ENCODE measurements at places on chromosomes 3 and 15.

DNA sequence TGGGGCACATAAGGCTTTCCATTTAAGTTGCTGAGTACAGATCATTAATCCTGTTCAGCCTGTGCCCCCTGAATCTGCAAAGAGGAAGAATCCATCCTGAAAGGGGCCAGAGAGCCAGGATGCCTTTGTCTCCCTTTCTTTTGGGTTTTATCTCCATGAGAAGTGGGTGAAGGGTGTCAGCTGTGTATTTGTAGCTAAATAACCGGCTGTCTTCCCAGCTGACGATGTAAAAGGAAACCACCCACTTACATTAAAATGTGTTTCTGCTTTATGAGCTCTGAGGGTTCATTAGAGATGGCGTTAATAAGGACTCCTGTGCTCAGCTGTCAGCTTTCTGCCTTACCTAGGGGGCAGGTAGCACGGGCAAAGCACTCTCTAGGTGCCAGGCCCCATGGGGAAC, 83.4 kb downstream of the SLCO3A1 start:
- no peak for DNase-seq

GRCh38 chr3:58998476-58999117, 51.2 kb downstream of the CFAP20DC start:
- no peak for DNase-seq

DNA sequence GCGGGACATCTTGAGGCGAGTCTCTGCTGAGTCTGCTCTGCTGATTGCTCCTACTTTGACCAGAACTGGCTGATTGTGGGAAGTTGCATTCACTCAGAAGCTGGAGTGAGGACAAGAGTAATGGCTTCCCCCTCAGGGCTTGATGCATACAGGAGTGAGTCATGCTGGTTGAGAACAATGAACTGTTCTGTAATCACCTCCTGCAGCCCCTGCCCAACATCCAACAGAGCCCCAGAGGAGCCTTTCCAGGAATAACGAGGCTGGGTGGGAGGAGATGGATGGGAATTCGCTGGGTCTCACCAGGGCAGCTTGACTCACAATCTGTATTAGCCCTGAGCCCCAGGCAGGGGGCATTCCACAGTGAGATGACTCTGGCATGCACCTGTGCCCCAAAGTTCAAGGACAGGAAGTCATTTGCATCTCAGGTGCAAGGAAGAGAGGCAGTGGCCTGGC, 85.0 kb downstream of the RAB11A start:
- DNase-seq, result no peak

DNA sequence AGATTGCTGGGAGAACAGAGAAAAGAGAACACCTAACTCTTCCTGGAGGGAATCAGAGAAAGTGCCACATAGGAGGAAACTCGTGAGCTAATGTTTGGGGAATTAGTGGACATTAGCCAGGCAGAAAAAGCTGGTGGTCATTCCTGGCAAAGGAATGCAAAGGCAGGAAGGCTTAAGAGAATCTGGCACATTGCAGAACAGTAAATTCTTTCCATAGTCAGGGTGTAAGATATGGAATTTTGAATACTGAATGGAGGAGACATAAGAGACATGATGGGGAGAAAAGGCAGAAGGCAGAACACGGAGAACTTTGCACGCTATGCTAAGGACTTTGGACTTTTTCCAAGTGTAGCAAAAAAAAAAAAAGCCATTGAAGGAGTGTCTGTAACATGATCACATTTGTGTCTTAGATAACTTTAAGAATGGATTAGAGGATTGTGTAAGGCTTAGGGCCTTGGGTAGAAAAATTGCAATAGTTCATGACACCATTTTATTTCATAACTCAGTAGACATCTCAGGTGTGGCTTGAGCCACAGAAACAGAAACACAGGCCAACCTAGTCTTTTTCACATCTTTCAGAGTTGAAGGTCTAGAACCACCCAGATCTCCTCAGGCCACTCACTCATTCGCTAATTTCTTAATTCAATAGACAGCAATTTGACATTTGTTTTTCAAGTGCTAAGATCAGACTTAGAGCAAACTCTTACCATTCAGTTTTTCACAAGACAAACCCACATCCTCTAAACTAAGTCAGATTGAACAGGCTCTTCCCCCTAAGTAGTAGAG, 31.2 kb upstream of the CCDC80 start:
- DNase-seq, result no peak

DNA sequence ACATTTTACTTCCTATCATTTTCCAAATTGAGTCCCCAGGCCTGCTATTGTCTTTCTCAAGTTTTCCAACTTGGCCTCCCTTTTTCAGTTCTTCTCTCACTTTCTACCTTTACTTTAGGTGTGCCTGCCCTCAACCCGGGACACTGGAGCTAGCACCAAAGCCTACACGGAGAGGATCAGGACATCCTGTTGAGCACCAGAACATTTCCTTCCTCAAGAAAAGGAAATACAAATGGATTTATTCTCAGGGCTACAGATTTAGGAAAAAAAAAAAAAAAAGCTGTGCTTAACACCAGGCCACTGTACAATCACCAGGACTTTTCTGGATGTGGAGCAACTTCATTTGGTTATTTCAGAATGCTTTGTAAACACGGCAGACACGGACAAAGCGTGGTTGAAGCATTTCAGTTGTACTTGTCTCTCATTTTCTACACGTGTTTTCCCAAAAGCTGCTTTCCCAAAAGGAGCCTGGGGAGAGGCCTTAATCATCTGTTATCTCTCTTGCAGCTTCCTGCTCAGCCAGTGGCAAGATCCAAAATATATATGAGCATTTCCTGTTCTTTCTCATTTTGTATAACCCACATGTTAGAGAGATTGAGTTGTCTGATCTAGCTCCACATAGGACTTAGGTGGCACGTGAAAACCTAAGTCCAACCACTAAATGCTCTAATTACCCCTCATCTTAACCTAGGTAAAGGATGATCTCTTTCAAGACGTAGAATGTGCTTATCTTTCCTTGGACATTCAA, 15.5 kb upstream of the ATP1B3 start:
- DNase-seq, result no peak

DNA sequence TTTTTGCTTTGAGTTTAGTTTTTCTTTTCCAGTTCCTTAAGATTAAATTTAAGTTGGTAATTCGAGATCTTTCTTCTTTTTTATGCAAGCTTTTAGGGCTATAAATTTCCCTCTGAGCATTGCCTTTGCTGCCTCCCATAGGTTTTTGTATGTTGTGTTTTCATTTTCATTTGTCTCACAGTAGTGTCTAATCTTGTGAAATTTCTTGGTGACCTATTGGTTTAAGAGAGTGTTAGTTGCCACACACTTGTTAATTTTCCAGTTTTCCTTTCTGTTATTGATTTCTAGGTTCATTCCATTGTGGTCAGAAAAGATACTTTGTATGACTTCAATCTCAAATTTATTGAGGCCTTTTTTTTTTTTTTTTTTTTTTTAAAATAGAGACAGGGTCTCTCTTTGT, 18.3 kb upstream of the IL20RB start:
- no peak for DNase-seq

DNA sequence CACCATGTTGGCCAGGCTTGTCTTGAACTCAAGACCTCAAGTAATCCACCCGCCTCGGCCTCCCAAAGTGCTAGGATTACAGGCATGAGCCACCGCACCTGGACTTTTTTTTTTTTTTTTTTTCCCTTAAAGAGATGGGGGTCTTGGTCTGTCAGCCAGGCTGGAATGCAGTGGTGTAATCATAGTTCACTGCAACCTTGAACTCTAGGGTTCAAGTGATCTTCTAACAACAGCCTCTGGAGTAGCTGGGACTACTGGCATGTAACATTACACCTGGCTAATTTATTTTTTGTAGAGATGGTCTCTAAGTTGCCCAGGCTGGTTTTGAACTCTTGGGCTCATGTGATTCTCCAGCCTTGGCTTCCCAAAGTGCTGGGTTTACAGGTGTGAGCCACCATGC, 81.6 kb downstream of the ANKRD28 start:
- DNase-seq, result no peak

DNA sequence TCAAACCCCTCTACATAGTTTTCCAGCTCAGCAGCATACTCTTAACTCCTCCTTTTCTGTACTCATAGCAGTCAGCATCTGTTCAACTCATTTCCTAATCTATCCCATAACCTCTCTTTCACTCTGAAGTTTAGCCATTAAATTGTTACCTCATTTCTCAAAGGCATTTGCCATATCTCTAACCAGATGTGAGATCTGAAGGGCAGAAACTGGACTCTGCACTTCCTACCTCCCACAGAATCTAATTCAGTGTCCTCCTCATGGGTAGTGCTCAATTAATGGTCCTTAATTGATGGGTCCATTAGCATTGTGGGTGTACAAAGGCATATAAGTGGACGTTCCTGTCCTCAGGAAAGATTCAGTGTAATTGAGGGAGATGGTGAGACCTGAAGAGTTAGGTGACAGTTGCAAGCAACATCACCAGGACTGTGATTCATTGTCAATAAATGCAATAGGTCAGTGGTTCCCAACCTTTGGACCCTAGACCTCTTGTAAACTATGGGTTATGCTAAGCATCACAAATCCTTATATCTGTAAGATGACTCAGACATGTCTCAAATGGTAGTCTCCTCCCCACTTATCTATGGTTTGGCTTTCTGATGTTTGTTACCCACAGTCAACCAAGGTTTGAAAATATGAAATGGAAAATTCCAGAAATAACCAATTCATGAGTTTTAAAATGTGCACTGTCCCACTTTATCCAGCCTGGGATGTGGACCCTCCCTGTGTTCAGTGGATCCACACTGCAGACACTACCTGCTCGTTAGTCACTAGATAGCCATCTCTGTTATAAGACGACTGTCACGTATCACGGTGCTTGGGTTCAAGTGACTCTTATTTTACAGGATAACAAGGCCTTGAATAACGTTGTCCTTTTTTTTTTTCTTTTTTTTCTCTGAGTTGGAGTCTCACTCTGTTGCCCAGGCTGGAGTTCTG, 25.0 kb upstream of the UACA start:
- DNase-seq, result no peak

DNA sequence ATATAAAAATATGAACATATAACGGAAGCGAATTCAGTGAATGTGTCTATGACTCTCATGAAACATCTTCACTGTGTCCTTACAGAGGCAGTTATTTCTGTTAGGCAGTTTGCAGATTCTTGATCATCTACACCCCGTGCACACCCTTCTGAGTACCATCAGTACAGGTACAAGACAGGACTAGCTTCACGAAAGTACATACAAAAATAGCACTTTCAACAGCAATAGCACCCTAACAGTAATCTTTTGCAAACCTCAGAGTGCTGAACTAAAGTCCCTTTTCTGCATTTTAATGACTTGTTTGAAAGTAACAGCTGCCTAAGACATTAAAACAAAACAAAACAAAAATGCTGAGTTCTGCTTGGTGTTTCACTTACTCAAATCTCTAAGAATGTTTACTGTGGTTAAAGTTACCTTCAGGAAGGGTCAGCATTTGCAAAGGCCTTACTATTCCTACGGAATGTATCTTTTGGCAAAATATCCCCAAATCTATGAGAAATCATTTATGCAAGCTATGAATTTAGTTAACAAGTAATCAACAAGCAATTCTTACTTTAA, 104.1 kb downstream of the CNTN3 start:
- DNase-seq, result no peak

GRCh38 chr3:102715030-102715697, 280.3 kb downstream of the ZPLD1 start:
- DNase-seq, result no peak

DNA sequence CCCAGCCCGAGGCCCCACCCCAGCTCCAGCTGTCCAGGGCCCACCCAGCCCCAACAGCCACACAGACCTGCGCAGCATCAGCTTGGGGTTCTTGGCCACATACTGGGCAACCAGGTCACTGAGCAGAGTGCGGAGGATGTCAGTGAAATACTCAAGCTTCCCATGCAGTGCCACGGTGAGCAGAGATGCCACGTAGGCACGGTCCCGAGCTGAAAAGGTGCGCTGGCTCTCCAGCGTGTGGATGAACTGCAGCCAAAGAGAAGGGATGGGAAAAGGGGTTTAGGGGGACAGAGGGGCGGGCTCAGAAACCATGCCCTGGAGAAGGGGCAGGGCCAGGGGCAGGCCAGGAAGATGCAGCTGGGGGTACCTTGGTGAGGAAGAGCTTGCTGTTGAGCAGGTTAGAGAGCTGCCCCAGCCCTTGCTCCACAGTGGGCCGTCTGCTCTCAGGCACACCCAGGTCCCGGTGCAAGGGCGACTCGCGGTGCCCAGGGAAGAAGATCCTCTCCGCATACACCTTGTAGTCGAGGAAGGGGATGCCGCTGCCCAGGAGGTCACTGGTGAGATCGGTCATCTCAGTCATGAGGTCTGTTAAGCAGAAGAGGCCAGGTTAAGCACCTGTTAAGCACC, 17.4 kb downstream of the PLXNB1 start:
- DNase-seq, result peak; percentile 39

- DNase-seq, result no peak
Observed at GRCh38 chr3:458653-459310, 262.2 kb downstream of the CHL1 start.

GRCh38 chr3:124089214-124089613, 97.3 kb upstream of the ROPN1 start:
- DNase-seq, result no peak

- DNase-seq, result no peak
Observed at GRCh38 chr15:71294251-71294910, 179.1 kb downstream of the THSD4 start.

GRCh38 chr3:109257269-109257668, 59.0 kb downstream of the DPPA2 start:
- DNase-seq, result no peak

- DNase-seq, result no peak
Observed at GRCh38 chr15:80915472-80915871, 74.1 kb downstream of the MESD start.

- DNase-seq, result peak; percentile 19
Observed at GRCh38 chr3:177830411-177830849, 633.1 kb upstream of the TBL1XR1 start.

- DNase-seq, result no peak
Observed at GRCh38 chr3:42729404-42730145, 27.0 kb upstream of the HHATL start.

DNA sequence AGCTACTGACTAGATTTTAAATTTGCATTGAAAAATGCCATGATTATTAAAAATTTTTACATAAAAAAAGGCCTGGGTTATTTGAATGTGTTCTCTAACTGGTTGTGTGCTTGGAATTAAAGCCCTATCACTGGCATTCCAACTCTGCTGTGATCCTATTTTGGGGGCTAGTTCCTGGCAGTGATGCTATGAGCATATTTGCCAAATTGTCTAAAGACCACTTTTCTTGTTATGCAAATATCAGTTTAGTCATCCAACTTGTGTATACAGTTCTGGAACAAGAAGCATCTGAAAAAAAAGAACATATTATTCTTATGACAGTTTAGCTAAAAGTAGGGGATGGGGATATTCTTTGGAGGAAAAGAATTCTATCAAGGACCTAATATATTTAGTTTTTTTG, 243.4 kb upstream of the ZNF717 start:
- DNase-seq, result no peak

DNA sequence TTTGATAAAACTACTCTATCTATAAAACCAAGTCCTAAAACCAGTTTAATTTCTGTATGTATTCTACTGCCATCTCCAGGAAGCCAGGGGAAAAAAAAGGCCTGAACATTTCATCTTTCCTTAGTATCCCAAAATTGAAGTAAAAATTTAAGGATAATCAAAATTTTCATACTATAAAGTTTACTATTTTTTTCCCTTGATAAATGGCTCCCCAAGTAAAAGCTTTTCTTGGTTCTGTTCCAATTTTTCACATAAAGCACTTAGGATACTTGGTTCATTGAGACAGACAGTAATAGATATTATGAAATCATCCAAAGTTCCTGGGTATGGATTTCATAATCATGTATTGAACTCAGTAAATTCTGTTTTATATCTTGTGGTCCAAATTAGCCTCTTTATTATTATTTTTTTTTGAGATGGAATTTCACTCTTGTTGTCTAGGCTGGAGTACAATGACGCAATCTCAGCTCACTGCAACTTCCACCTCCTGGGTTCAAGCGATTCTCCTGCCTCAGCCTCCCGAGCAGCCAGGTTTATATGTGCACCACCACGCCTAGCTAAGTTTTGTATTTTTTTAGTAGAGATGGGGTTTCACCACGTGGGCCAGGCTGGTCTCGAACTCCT, 34.5 kb downstream of the ICE2 start:
- DNase-seq, result no peak

All from dorsolateral prefrontal cortex (tissue), 122 donors.